G401 (cell line): ENCODE measurements at places on chromosomes 16 and 17.

DNA sequence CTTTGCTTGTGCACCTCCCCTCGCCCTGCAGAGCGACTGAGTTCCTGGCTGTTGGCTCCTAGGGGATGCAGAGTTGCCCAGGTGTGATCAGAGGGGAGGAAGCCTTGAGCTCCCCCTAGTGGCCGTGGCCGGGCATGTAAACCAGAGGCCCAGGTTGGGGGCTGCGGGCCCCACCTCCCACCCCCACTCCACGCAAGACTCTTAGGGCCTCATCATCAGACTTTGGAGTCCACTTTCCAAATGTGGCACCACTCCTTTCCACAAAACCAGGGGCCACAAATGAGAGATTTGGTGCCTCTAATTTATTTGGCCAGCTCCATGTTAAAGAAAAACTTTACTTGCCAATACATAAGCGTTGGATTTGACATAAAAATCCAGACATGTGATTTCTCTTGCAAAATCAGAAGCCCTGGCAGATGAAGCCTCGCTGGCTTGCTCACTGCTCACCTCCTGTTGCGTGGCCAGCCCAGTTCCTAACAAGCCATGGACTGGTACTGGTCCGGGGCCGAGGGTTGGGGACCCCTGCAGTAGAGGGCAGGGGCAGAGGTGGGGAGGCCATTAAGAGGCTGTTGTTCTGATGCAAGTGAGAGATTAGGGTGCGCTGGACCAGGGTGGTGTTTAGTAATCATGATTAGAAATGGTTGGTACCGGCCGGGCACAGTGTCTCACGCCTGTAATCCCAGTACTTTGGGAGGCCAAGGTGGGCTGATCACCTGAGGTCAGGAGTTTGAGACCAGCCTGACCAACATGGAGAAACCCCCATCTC, 28.7 kb upstream of the GAS7 start:
- peak; percentile 31 for DNase-seq

DNA sequence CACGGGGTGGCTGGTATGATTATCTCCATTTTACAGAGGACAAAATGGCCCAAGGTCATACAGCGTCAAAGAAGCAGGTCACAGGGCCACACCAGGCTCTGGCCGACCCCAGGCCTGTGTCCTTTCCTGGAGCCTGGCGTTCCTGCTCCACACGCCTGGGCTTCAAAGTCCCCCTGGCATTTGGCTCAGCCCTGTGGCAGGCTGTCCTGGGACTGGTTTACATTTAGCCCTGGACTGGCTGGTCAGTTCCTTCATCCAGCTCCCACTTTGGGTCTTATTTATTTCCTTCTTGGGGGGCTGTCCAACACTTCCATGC, 15.3 kb downstream of the TBX2 start:
- DNase-seq: no peak

DNA sequence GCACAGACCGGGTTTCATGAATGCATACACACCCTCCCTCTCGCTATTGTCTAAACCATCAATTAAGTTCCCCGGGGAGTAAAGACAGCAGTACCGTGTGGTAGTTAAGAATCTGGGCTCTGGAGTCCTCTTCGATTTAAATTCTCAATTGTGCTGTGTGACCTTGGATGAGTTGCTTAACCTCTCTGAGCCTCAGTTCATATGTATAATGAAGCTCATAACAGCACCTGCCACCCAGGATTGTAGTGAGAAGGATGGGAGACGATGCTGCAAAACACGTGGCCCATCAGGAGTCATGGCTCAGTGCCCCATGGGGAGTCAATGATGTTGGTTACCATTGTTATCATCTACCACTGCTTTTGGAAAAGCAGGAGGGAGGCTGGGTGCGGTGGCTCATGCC, 34.5 kb upstream of the KDM8 start:
- DNase-seq: no peak

DNA sequence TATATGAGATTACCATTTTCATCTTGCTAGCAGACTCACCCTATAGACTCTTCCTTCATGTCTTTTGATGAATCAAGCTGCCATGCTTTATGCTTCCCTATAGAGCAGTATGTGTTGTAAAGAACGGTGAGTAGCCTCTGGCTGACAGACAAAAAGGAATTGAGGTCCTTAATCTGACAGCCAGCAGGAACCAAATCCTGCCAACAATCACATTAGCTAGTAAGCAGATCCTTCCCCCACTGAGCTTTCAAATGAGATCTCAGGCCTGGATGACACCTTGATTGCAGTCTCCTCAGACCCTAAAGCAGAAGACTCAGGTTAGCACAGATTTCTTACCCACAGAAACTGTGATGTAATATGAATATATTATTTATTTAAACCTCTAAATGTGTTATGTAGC, 577.0 kb downstream of the CDH11 start:
- DNase-seq: no peak

DNA sequence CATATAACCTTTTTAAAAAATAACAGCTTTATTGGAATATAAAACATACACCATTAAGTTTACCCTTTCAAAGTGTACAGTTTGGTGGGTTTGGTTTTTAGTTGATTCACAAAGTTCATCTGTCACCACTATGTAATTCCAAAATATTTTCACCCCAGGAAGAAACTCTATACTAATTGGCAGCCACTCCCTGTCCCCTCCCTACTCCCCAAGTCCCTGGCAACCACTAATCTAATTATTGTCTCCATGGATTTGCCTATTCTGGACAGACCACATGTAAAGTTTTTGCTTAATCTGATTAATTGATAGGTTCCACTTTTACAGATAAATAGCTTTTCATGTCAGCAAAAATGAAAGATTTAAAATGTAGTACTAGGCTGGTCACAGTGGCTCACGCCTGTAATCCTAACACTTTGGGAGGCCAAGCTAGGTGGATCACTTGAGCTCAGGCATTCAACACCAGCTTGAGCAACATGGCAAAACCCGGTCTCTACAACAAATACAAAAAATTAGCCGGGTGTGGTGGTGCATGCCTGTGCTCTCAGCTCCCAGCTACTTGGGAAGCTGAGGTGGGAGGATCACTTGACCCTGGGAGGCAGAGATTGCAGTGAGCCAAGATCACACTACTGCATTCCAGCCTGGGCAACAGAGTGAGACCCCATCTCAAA, 25.0 kb upstream of the MAPK3 start:
- peak; percentile 2 for DNase-seq

- DNase-seq: no peak
These were observed 39.4 kb downstream of the KIAA0513 start for GRCh38 chr16:85067024-85067423.

GRCh38 chr16:397135-397661, at the start of gene NME4:
Gene NME4 (plus strand): TSS chr16:397199. CDS start chr16:397223, 24 bp downstream.
- no peak for DNase-seq

DNA sequence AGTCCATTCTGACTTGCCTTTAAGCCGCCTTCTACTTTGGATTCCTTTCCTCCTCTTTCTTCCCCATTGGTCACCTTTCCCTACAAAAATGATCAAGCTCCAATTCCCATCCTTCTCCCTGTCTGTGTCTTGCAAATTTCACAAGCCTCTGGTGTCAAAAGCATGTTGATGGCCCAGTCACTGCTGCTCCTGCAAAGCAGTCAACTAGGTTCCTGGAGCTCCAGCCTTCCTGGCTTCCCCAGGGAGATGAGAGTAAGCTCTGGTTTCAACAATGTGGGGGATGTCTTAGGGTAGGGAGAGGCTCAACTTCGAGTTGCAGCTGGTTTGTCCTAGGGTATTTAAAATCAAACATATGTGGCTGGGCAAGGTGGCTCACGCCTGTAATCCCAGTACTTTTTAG, 36.1 kb upstream of the HELZ start:
- no peak for DNase-seq

GRCh38 chr17:9115214-9116191, 94.2 kb downstream of the NTN1 start:
- DNase-seq: peak; percentile 25

- peak; percentile 14 for DNase-seq
These were observed 2.9 kb downstream of the RNASEK start for GRCh38 chr17:7014995-7015958.

DNA sequence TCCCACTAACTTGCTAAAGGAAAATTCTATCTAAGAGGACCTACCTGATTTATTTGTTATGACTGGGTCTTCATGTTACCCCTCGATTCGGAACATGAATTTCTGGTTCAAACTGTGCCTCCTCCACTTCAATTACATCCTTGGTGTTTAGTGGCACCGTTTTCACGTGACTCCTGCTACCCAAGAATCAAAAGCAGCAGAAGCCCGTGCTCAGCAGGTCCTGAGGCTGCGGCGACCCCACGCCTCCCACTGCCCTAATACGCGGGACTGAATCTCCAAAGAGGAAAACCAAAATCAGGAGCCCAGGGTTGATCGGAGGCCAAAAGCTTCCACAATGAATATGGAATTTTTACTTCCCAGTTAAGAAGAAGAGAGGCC, 94.0 kb upstream of the METRNL start:
- DNase-seq: no peak

DNA sequence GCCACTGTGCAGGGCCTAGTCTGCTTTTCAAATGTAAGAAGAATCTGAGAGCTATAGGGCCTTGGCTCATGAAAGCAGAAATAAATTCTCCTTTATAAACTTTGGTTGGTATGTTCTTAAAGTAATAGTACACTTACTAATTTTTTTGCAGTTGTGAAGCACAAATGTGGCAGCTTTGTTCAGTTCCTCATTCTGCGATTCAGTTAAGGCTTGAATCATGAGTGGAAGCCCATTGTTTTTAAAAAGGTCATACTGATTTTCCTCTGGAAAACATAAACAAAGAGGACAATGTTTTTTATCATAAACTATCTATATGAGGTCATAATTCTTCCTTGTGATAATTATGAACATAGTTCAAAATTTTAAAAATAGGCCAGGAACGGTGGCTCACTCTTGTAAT, 23.6 kb upstream of the DYNC1LI2 start:
- no peak for DNase-seq

DNA sequence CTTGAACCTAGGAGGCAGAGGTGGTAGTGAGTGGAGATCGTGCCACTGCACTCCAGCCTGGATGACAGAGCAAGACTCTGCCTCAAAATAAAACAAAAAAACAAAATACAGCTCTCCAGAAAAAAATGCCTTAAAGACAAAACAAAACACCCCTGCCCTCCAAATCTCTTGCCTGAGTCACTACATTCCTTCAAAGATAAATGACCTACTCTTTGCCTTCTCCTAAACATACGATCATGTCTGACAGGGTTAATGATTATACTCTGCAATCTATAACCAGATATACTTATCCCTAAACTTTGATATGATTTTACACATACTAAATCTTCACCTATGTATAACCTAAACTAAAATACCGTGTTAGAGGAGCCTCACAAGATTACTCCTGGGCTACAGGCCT, 1.4 kb upstream of the SETD6 start:
- no peak for DNase-seq

GRCh38 chr16:27929818-27930217, 133.7 kb downstream of the GSG1L start:
- no peak for DNase-seq

DNA sequence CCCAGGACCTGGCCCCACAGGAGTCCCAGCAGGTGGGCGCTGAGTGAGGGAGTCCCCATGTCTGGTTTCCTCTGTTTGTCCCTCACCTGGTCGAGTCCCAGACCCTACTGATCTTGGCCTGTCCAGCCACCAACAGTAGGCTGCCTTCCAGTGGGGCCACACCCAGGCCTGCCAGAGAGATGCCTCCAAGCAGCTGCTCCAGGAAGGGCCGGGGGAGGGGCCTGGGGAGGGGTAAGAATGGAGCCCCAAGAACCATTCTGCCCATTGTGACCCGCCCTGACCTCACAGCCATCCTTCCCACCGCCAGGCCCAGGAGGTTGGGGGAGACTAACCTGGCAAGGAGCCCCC, 736 bp downstream of the SPATA20 start:
- no peak for DNase-seq

GRCh38 chr16:48392407-48392806, 7.2 kb upstream of the SIAH1 start:
- DNase-seq: no peak

- no peak for DNase-seq
These were observed 23.2 kb downstream of the SLC39A11 start for GRCh38 chr17:73069164-73069770.

DNA sequence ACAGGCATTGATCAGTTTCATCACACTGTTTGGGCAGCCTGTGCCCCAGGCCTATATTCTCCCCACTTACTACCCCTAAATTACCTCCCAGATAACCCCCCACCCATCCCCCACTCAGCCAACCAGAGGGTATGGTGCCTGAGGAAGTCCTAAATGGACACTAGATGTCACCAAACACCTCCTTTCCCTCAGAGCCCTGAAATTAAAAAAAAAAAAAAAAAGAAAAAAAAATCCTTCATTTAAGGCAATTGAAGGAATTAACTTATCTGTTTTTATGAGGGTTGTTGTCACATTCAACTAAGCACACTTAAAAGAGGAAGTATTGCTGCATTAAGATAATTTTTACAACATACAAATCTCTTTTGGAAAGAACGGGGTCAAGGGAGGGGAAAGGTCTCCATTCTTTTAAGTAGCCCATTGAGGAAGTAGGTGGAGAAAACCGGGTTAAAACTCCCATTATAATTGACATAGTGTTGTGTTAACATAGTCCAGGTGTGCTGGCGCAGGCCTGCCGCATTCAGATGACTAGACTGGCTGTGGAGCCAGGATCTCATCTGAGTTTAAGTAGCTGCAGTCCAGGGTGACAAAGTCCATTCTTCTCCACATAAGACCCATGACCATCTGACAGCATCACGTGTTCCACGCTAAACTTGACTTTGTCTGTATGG, 46.3 kb downstream of the SNX11 start:
- no peak for DNase-seq

GRCh38 chr16:17776888-17777287, 306.1 kb upstream of the XYLT1 start:
- peak; percentile 2 for DNase-seq

DNA sequence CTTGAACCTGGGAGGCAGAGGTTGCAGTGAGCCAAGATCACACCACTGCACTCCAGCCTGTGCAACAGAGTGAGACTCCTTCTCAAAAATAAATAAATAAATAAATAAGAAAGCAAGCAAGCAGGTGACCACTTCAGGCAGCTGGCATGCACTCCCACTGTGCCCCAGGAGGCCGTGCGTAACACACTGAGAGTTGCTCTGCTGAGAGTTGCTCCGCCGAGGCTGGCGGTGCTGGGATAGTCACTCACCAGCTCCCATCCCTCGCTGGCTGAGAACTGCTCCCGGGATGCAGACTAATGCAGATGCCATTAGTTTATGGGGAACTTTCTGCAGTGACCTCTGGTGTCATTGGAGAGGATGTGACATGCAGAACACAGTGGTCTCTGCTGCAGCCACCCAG, 105.7 kb upstream of the PLCG2 start:
- DNase-seq: no peak

DNA sequence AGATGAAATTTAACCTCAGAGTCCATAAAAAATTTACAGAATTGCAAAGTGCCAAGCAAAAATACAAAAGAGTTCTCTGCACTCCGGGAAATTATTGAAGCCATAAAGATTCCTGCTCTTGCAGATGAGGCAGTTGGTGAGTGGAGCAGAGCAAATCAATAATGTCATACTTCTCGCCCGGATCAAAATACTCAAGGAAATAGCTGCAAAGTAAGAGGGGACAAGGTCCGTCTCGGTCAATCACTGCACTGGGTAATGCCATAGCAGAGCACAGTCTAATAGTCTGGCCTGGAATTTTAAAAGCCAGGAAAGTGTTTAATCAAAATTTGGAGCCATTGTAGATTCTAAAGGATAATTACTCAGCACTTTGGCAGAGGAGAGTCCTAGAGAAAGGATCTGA, 58.9 kb downstream of the GP2 start:
- no peak for DNase-seq

GRCh38 chr16:3348547-3349167, 7.0 kb upstream of the OR2C1 start:
- no peak for DNase-seq

GRCh38 chr17:70074956-70075355, at the start of gene KCNJ16:
Gene KCNJ16 (plus strand): TSS chr17:70075225. CDS start chr17:70132088, 56,863 bp downstream.
- DNase-seq: no peak
